NCI-H1436 treated with DMSO at 0.1 percent for 48 hours (cell line): ENCODE measurements at places on chromosomes 11 and 22.

GRCh38 chr11:113773092-113773415, 438 bp downstream of the ZW10 start:
- no peak for DNase-seq

DNA sequence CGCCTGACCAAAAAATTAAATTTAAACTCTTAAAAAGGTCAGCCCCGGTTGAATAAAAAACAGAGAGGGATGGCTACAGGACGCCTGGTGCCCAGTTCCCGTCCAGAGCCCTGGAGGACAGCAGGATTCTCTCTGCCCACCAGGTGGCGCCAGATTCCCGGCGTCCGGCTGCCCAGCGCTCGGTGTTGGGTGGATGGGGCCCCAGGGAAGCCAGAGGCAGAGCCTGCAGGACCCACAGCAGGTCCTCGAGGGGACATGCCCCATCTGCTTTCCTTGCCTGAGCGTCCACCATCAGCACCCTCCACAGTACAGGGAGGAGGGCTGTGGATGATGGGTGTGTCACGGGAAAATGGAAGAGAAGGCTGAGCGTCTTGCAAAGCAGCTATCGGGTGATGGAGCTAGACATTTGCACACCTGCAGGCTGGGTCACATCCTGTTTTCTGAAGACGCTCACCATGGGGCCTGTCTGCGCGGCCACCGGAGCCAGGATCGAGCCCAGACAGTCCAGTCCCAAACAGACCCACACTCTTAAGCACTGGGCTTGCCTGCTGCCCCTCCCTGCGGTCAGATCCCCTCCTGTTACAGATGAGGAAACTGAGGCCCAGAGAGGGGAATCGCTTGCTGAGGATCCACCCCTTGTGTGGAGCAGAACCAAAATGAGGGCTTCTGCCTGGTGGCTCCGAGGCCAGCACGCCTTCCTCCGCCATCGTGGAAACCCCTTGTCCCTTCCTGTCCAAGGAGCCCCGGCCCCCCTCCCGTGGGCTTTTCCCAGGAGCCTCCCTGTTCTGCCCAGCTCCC, 18.5 kb upstream of the CBX7 start:
- no peak for DNase-seq

- no peak for DNase-seq
These were observed 5.0 kb downstream of the RPL3 start for GRCh38 chr22:39314251-39314971.

- no peak for DNase-seq
These were observed 23.8 kb downstream of the SYTL2 start for GRCh38 chr11:85787168-85787567.

DNA sequence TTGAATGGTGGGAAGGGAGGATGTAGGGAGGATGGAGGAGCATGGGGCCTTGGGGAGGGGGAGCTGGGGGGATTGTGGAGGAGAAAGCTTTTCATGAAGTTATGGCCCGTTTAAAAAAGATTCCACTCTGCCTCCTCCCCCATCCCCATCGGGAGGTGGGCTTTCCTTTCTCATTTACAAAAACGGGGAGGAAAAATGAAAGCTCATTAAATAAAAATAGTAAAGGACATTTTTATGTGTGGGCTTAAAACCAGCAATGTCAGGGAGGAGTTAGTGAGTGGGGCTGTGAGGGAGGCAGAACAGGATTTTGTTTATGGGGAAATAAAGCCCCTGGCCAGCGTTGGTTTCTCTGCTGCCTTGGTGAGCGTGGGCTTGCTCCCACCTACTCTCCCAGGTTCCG, 83.2 kb downstream of the ZBTB16 start:
- no peak for DNase-seq

DNA sequence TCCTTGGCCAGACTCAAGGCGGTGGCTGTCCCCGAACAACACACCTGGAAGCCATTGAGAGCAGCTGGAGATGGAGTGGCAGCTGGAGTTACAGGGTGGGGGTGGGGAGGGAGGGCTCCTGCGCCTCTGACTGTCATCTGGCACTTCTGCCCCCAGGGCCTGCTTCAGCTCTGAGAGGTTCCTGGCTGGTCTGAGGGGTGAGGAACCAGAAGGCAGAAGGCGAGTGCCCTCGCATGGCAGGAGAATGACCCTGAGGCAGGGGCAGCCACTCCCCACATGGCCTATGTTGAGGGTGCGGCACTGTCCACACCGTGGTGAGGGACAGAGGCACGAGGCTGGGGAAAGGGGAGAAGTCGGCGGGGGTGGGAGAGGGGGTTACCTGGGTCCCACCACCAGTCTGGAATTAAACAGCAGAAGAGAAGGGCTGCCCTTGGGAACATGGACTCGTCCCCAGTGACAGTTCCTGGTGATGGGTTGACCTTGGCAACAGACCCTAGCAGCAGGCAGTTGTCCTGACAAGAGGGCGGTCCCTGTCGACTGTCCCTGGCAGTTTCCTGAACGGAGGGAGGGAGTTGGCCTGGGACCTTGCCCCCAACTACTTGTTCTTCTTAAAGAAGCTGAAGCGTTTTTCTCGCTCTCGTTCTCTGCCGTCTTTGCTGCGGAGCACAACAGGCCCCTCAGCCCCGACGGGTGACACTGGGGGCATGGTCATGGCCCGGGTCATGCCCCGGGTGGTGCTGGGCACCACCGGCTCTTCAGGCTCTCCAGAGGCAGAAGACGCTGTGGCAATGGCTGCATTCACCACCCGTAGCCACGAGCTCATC, 7.8 kb upstream of the RBM4B start:
- DNase-seq: no peak

DNA sequence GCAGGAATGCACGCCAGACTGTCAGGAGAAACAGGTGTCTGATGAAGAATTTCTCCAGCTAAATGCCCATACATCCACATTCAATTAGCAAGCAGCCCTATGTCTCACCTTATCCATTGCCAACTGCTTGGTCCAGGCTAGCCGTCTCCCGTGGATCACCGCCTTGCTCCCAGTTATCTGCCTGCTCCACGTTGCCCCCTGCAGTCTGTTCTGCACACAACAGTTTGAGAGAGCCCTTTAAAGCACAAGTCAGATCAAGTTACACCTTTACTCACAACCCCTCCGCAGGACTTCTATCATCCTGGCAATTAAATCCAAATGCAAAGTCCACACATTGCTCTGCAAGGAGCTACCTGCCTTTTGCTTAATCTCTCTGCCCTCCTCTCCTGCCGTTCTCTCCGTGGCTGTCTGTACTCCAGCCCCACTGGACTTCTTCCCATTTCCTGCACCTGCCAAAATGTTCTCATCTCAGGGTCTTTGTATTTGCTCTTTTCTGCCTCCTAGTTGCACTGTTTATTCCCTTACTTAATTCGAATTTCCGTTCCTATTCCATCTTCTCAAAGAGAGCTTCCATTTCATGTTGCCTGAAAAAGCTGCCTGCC, 185.3 kb upstream of the LARGE1 start:
- DNase-seq: no peak

GRCh38 chr11:123392431-123392830, 37.6 kb upstream of the GRAMD1B start:
- DNase-seq: no peak

GRCh38 chr11:126534141-126534805, 178.8 kb downstream of the ST3GAL4 start:
- no peak for DNase-seq

DNA sequence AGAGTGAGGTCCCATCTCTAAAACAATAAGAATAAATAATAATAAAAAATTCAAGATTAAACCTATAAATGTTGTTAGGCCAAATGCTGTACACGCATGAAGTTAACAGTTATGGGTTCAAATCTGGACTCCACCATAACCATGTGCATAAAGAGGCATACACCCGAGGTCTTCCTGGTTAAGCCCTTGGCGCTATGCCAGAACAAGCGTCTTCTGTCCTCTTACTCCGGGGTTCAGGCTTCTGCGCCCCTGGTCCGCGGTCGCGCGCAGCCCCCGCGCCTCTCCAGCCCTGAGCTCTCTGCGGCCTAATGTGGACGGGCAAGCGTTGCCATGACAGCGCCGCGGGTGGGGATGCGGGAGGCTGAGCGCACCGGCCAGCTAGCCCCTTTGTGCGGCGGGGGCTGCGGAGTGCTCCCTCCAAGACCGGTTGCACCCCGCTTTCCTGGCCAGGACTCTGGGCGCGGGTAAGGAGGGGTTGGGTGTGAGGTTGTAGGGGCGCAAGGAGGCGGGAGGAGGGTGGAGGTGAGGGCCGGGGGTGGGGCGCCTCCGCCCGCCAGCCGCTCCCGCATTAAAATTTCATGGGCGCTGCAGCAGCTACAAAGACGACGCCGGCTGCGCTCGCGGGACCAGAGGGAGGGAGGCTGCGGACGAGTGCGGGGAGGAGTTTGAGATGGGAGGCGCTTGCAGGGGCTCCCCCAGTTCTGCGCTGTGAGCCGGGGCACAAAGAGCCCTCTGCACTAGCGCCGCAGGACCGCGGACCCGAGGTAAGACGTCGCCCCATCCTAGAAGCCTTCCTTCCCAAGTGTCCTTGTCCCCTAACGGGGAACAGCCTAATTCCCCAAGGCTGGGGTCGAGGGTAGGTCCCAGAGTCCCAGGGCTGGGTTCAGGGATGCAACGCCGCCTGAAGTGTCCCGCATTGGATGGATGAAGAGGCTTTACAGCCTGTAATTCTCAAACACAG, at the start of gene MIAT:
MIAT (plus strand) TSS at position 698 of the 961 bp plus-strand sequence.
- DNase-seq: no peak

DNA sequence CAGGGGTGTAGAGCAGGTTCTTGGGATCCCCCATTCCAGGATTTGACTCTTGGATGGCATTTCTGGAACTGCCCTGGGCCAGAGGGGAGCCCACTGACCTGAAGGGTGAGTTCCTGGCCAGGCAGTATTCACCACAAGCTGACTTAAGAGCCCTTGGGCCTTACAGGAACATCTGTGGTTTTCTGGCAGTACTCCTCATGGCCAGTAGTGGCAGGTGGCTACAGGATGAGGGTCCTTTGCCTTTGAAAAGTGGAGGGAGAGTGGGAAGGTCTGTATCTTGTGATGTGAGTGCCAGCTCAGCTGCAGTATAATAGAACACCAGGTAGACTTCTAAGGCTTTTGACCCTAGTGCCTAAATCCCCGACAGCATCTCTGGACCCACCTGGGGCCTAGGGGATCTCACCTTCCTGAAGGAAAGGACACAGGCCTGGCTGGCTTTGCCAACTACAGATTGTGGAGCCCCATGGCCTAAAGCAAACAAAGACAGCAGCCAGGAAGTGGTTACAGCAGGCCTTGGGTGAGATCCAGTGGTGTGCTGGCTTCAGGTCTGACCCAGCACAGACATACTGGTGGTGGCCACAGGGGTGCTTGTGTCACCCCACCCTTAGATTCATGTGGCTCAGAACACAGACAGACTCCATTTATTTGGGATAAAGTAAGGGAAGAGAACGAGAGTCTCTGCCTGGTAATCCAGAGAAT, 9.0 kb downstream of the OR51S1 start:
- DNase-seq: no peak

- DNase-seq: no peak
These were observed 1.3 kb downstream of the PPP1R14B start for GRCh38 chr11:64245401-64245796.

DNA sequence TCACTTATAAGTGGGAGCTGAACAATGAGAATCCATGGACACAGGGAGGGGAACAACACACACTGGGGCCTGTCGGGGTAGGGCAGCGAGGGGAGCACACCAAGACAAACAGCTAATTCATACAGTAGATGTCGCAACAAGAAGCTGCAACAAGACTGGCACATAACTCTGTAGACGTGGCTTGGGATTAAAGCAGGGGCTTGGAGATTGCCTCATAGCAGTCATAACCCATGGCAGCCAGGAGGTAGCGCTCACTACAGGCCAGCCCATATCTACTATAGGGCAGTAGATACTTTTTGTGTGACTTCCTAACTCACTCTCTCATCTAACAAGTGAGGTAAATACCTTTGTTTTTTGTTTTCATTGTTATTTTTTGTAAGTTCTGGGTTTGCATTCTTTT, 1.7 kb upstream of the OR9G4 start:
- DNase-seq: no peak

GRCh38 chr11:17397311-17398002, 9.0 kb upstream of the KCNJ11 start:
- DNase-seq: no peak

GRCh38 chr11:29159552-29160465, 857.0 kb downstream of the KCNA4 start:
- DNase-seq: no peak

DNA sequence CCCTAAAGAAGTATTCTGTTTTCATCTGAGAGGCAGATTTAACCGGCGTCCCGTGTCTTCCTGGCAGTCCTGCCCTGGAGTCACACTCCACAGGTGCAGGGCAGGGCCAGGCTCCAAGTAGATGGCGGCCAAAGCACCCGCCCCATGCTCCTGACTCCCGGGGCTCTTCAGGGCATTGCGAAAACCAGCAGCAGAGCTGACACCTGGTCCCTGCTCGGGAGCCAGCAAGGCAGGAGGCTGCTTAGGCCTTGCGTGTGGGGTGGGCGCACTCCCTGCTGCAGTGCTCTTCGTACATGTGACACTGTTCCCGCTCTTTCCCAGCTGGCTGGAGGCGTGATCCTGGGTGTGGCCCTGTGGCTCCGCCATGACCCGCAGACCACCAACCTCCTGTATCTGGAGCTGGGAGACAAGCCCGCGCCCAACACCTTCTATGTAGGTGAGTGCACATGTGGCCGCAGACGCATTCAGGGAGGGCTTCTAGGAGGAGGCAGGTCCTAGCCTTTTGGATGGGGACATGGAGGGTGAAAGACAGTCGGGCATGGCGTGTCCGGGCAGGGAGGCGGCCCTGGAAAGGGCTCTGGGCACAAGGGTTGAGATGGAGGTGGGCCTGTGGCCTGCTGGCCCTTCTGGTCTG, 10.3 kb upstream of the TSSC4 start:
- no peak for DNase-seq

DNA sequence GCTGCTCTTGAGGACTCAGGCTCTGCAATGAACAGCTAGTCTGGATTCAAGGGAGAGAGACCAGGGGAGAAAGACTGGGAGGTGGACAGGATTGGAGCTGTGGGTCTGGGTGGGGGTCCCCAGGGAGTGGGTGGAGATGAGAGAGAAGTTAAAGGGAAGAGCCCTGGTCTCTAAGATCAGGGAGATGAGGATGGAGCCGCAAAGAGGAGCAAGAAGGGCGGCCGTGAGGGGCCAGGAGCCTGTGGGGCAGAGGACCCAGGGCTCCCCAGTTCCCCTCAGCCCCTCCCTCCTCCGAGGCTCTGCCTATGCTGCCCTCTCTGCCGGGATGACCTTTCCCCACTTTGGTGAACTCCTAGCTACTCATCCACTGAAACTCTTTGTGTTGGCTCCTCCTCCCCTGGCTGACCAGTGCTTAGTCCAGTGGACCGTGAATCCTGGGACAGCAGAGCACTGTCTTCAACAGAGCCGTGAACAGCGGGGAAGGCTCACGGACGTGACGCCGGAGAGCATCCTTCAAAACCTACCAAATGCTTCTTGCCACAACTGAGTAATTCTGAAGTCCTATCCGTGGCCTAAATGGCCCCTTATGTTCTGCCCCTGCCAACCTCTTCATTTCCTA, 16.4 kb upstream of the RFPL3 start:
- DNase-seq: no peak
